ENCODE measurements at places on chromosomes 11 and 22.

- no peaks in the 10 kb centered on the region for H3K36me3 ChIP-seq
- H3K4me3 ChIP-seq = no peak overlapping the region
- H3K4me1 ChIP-seq = peaks cover 27% of the 10 kb centered on the region
- no peaks in the 10 kb centered on the region for H3K27me3 ChIP-seq
- no peak overlapping the region for H3K27ac ChIP-seq
- no peak for DNase-seq
Observed at GRCh38 chr11:86515297-86516094, 140.8 kb downstream of the CCDC81 start.

- peak overlapping the region; percentile 63 for H3K27ac ChIP-seq
- no peaks in the 10 kb centered on the region for H3K27me3 ChIP-seq
- DNase-seq = peak; percentile 92
- no peak overlapping the region for H3K4me3 ChIP-seq
Observed at GRCh38 chr22:23823331-23823791, 15.4 kb downstream of the DERL3 start.

DNA sequence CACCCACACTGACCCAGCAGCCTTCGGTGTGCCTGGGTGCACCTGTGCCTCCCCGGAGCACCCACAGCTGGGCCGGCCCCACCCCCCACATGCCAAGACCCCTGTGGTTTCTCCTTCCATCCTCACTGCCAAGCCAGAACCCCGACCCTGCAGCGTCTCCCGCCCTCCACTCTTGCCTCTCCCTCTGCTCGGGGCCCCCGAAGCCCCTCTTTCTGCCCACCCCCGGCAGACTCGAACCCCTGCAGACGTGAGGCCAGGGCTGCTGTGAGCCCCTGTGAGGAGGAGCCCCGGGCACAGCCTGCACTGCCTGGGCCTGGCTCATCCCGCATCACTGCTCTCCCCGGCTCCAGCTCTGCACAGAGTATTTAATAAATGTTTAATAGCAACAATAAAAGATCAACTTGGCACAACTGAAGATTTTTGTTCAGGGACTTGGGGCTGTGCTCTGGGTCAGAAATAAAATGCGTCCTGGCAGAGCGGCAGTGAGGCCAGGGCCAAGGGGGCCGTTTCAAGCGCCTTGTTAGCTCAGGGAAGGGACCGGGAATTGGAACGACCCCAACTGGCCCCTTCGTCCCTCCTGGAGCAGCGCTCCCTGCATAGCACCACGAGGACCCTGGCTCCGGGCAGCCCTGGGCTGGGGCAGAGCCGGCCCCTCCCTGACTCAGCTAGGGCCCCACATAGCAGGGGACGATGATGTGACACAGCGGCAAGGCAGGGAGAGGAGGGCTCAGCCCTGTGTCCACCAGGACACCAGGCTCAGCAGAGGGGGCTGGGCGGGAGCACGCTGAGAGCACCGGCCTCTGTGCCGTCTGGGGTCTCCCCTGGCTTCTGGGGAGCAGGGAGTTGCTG lies 520.8 kb downstream of the BRD1 start:
- no peaks in the 10 kb centered on the region for H3K36me3 ChIP-seq
- DNase-seq = peak; percentile 14
- no peak overlapping the region for H3K4me3 ChIP-seq
- no peaks in the 10 kb centered on the region for H3K4me1 ChIP-seq
- no peaks in the 10 kb centered on the region for H3K27me3 ChIP-seq
- H3K27ac ChIP-seq = no peak overlapping the region

DNA sequence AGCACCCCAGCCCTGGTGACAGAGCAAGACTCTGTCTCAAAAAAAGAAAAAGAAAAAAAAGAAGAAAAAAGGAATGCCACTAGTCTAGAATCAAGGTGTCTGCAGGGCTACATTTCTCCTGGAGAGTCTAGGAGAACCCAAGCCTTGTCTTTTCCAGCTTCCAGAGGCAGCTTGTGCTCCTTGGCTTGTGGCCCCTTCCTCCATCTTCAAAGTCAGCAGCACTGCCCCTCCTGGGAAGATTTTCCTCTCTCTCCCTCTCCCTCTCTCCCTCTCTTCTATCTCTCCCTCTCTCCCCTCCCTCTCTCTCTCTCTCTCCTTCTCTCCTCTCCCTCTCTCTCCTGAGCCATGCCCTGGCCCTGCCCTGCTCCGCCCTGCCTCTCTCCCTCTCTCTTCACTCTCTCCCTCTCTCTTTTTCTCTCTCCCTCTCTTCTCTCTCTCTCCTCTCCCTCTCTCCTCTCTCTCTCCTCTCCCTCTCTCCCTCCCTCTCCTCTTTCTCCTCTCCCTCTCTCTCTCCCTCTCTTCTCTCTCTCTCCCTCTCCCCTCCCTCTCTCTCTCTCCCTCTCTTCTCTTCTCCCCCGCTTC lies 97.7 kb upstream of the FGF3 start:
- H3K4me1 ChIP-seq = peaks cover 15% of the 10 kb centered on the region
- no peaks in the 10 kb centered on the region for H3K36me3 ChIP-seq
- H3K4me3 ChIP-seq = no peak overlapping the region
- no peak for DNase-seq

DNA sequence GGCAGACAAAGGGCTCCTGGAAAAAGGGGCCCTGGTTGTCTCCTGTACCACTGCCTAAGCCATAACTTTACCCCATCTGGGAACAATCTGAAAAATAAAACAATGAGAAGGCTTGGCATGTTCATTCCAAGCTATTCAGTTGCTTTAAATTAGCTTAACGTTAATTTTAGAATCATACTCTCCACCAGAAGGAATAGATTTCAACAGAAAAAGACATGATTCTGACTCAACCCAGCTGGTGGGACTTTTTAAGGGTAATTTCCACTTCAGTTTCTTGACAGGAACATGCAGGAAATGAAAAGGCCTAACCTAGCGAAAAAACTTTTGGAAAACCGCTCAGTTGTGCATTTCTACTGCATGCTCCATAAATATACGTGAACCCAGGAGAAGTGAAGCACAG lies 7.9 kb downstream of the SF3A1 start:
- H3K36me3 ChIP-seq = no peaks in the 10 kb centered on the region
- H3K4me3 ChIP-seq = no peak overlapping the region

DNA sequence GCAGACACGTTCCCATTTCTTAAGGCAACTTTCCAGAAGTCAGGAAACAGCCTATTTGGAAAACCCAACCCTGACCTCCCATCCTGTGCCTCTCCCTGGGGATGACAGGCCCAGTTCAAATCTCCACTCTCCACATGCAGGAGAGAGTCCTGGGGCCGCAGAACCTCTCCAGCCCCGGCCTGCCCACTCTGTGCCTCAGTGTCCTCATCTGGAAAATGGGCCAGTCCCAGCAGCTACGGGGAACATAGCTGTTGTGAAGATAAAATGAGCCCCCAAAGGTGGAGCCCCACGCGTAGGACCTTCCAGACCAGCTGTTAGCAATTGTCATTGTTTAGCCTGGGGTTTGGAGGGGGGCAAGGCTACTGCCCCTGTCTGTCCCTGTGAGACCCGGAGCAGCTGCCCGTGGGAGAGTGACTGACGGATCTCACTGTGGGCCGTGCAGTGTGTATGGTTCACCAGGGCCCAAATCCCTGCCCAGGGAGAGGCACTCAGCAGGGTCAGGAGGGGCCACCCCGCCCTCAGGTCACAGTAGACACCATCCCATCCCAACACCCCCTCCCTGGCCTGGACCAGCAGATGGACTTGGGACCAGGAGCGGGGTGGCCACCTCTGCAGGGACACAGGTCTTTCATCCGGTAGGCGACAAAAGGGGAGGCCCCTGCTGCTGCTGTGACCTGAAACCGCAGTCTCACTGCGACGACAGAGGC lies 145.9 kb downstream of the CTTN start:
- no peak overlapping the region for H3K27ac ChIP-seq
- no peaks in the 10 kb centered on the region for H3K4me1 ChIP-seq
- no peaks in the 10 kb centered on the region for H3K36me3 ChIP-seq
- DNase-seq = no peak
- H3K27me3 ChIP-seq = no peaks in the 10 kb centered on the region
- no peak overlapping the region for H3K4me3 ChIP-seq

DNA sequence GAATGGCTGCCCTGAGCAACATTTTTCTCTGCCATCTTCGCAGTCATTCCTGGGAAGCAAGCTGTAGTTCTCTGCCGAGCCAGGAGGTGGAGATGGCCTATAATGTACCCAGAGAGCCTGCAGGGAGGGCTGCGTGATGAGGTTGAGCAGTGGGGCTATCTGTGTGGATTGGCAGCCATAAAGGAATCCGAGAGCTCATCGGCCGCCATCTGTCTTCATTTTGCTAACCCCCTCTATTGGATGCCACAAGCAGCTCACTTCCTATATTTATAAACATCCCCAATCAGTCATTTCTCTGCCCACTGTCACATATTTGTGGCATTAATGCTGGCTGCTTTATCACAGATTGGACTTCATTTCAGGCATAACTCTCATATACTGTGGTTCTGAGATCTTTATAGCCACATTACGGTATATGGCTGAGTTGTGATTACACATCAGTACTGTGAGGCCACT lies 209.5 kb downstream of the NTM start:
- H3K27me3 ChIP-seq = no peaks in the 10 kb centered on the region
- no peaks in the 10 kb centered on the region for H3K36me3 ChIP-seq
- peak; percentile 68 for DNase-seq
- no peak overlapping the region for H3K4me3 ChIP-seq

DNA sequence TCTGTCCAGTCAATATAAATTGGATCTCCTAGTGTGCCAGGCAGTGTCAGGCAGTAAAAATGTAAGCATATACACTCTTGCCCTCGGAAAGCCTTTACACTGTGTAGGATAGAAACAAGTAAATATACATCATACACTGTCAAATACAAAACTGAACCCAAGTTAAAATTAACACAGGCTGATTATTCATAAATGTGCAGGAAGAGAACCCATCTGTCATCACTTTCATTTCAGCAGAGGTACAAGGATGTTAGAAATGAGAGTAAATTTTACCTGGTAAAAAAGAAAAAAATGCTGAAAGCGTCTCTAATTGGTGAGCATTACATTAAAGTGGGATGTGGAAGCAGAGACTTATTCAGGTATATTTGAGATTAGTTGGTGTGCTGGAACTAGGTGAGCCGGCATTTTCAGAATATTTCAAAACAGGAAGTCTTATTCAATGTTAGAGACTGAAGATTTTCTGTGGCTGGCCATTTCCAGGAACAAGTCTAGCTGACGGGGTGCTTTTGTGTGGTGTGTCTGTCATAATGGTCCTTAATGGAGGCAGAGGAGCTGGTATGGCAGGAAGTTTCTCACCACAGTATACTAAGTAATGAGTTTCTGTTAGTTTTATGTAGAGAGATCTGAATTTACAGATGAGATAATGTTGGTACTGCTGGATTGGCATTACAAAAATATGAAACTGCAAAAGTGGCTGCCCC lies 192.6 kb downstream of the CASP12 start:
- H3K36me3 ChIP-seq = no peaks in the 10 kb centered on the region
- no peak overlapping the region for H3K4me3 ChIP-seq

DNA sequence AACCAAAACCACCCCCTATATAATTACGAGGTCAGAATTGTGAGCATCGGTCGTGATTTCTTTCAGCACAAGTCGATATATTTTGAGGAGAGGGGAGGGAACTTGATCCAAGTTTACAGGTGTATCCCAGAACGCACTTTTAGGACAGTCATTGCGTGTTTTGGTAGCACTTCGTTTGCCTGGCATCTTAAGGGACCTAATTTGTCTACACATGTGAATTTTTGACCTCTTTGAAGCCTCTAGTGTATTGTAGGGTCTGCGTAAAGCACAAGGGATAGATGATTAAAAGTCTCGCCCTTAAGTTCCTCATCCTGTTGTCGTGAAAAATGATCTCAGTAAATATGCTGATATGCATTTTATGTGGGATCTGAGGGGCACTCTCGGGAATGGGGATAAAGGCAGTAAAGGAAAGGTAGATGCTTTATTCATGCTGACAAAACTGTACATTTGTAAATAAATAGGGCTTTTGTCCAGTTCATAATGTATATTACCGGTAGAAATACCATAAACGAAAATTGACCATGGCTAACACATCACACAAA lies 632 bp upstream of the CCDC34 start:
- DNase-seq = no peak
- H3K27me3 ChIP-seq = no peaks in the 10 kb centered on the region
- peaks cover 10% of the 10 kb centered on the region for H3K4me1 ChIP-seq

- no peak overlapping the region for H3K27ac ChIP-seq
- no peak overlapping the region for H3K4me3 ChIP-seq
- H3K36me3 ChIP-seq = no peaks in the 10 kb centered on the region
- H3K4me1 ChIP-seq = no peaks in the 10 kb centered on the region
- H3K27me3 ChIP-seq = no peaks in the 10 kb centered on the region
- no peak for DNase-seq
Observed at GRCh38 chr11:37525336-37525735, 927.3 kb upstream of the RAG2 start.

DNA sequence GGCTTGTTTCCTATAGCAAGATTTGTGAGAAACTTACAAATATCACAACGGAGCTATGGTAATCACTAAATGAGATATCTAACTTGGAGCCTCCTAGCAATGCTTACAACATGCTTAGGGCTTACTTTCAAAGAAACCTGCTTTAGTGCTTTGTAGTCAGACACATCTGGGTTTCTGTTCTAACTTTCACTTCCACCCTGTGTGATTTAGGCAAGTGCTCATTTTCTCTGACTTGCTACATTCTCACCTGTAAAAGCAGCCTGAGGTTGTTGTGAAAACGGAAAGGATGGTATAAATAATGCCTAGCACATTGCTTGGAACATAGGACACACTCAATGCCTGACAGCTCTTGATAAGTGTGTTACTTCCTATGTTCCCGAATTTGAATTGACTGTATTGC lies 45.6 kb downstream of the LRRC4C start:
- no peaks in the 10 kb centered on the region for H3K36me3 ChIP-seq
- no peak for DNase-seq
- no peak overlapping the region for H3K4me3 ChIP-seq
- no peaks in the 10 kb centered on the region for H3K27me3 ChIP-seq

GRCh38 chr11:16815047-16815767 lies 76.8 kb downstream of the C11orf58 start:
- DNase-seq = peak; percentile 51
- H3K27me3 ChIP-seq = no peaks in the 10 kb centered on the region
- no peak overlapping the region for H3K4me3 ChIP-seq
- H3K36me3 ChIP-seq = no peaks in the 10 kb centered on the region

DNA sequence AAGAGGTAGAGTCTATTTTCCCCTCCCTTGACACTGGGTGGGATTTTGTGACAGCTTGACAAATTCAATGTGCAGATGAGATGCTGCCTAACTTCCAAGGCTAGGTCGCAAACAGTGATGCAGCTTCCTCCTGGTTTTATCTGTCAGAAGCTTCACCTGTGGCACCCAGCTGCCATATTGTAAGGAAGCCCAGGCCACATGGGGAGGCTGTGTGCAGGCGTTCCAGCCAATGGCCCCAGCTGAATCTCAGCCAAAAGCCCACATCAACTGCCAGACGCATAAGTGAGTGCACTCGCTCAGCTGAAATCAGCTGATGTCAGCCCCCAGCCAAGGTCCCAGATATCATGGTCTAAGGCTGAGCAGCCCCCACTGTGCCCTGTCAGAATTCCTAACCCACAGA lies 24.8 kb upstream of the LINC01488 start:
- no peak overlapping the region for H3K4me3 ChIP-seq
- DNase-seq = no peak
- no peaks in the 10 kb centered on the region for H3K36me3 ChIP-seq
- H3K27ac ChIP-seq = no peak overlapping the region
- H3K27me3 ChIP-seq = no peaks in the 10 kb centered on the region

GRCh38 chr11:62402960-62403730 lies 15.7 kb upstream of the SCGB1A1 start:
- H3K36me3 ChIP-seq = no peaks in the 10 kb centered on the region
- no peaks in the 10 kb centered on the region for H3K27me3 ChIP-seq
- H3K4me1 ChIP-seq = peaks cover 51% of the 10 kb centered on the region
- no peak for DNase-seq

- H3K4me1 ChIP-seq = peaks cover 10% of the 10 kb centered on the region
- DNase-seq = no peak
- H3K27me3 ChIP-seq = no peaks in the 10 kb centered on the region
- H3K36me3 ChIP-seq = no peaks in the 10 kb centered on the region
- H3K4me3 ChIP-seq = no peak overlapping the region
Observed at GRCh38 chr11:33273656-33274055, 16.5 kb downstream of the HIPK3 start.

Data from testis (tissue), 5 donors.